ENCODE measurements at places on chromosomes 3 and 15.

DNA sequence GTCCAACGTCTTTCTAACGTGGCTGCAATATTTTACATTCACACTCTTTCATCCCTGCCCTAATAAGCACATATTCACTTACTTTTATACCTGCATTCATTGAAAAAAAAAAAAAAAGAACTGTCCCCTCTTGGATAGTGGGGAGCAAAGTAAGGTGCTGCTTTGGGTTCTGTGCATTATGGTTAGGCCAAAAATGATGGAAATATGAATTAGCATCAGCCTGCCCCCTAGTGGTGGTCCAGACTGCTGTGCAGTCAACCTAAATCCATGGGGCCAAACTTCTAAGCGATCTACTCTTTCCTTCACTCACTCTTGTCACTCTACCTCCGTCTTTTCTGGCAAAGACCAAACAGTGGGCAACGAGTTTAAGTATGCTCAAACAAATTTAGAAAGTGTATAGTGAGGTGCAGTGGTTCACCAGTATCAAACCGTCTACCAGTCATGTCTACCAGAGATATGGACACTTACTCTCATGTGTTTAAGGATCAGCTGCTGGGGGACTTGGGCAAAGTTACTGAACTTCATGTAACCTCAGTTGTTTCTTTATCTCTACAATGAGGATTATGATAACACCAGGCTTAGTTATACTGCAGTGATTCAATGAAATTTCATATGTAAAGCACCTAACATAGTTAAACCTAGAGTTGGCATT is 61.5 kb upstream of the GRM7 start:
- DNase-seq = no peak

GRCh38 chr3:65828706-65829105 is 210.0 kb downstream of the MAGI1 start:
- DNase-seq = no peak

GRCh38 chr3:193589129-193589528 is 3.9 kb upstream of the OPA1 start:
- DNase-seq = no peak

DNA sequence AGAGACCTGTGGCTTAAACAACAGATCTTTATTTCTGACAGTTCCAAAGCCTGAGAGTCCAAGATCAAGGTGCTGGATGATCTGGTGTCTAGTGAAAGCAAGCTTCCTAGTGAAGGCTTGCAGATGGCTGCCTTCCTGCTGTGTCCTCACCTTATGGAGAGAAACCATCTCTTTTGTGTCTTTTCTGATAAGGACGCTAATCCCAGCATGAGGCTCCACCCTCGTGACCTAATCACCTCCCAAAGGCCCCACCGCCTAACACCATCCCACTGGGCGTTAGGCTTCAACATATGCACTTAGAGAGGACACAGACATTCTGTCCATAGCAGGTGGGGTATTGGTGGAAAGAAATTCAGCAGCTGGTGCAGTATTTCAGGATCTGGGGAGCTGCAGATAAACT is 19.8 kb upstream of the LYSMD4 start:
- no peak for DNase-seq

- no peak for DNase-seq
Measured at GRCh38 chr3:37190667-37191066, 16.3 kb upstream of the LRRFIP2 start.

DNA sequence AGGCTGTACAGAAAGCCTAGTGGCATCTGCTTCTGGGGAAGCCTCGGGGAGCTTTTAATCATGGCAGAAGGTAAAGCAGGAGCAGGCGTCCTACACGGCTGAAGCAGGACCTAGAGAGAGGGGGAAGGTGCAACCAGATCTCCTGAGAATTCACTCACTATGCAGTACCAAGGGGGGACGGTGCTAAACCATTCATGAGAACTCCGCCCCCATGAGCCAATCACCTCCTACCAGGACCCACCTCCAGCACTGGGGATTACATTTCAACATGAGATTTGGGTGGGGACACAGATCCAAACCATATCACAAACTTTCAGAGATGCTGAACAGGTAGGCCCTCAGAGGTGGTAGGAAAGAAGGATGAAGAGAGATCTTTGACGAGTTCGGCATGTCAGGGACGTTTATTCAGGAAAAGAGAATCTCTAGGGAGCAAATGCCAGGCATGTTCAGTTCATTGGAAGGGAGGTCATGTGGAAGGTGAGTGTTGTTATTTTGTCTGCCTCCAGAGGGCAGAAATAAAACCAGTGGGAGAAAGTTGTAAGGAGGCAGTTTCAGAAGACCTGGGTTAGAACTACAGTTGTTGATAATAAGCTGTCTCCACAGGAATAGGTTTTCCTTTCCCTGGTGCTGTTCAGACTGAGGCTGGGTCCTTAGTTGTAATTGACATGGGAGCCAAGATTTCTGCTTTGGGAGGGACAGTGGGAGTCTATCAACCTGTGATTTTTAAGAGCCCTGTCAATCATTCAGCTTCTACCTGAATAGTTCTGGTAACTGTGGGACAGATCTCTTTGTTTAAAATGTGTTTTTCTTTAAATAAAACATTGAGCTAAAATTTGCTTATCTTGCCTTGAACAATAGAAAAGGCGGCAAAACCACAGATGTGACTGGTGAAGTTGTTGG is 4.3 kb upstream of the FNDC3B start:
- no peak for DNase-seq

GRCh38 chr15:68666120-68666811 is 87.5 kb downstream of the CORO2B start:
- no peak for DNase-seq

DNA sequence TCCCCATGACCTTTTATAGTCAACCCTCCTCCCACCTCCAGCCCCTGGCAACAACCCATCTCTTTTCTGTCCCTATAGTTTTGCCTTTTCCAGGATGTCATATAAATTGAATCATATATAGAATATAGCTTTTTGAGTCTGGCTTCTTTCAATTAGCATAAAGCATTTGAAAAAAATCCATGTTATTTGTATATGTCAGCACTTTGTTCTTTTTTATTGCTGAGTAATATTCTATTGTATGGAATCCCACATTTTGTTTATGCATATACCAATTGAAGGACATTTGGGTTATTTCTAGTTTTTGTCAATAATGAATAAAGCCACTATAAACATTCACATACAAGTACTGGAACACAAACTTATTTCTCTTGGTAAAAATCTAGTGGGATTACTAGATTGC is 58.0 kb upstream of the SSR3 start:
- no peak for DNase-seq

GRCh38 chr3:4581920-4582611 is 88.9 kb downstream of the ITPR1 start:
- no peak for DNase-seq

- no peak for DNase-seq
Measured at GRCh38 chr3:64207289-64208080, 17.8 kb downstream of the PRICKLE2 start.

DNA sequence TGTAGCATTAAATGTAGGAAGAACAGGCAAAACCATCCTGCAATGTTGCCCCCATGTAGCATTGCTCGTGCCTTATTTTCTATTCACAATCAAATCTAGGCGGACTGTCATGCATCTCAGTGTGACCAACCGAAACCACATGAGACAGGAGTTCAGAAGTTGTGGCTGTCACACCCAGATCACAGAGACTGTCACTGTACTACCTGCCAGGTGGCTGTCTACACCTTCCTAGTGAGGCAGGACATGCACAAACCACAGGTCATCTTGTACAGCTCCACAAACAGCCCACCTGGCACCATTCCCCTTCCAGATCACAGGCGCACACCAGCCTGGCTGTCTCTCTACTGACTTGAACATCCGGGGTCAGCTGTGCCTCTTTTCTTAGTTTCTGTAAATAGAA is 392.8 kb downstream of the OCA2 start:
- DNase-seq = no peak

- no peak for DNase-seq
Measured at GRCh38 chr3:100748220-100748619, 38.9 kb downstream of the TFG start.

- no peak for DNase-seq
Measured at GRCh38 chr15:83200589-83200988, 7.0 kb downstream of the HDGFL3 start.

GRCh38 chr15:42133886-42134502 is 22.4 kb downstream of the PLA2G4F start:
- DNase-seq = no peak

GRCh38 chr3:15287565-15288330 is 44.6 kb downstream of the SH3BP5 start:
- no peak for DNase-seq

GRCh38 chr15:63708126-63708772 is 111.1 kb downstream of the FBXL22 start:
- DNase-seq = no peak

DNA sequence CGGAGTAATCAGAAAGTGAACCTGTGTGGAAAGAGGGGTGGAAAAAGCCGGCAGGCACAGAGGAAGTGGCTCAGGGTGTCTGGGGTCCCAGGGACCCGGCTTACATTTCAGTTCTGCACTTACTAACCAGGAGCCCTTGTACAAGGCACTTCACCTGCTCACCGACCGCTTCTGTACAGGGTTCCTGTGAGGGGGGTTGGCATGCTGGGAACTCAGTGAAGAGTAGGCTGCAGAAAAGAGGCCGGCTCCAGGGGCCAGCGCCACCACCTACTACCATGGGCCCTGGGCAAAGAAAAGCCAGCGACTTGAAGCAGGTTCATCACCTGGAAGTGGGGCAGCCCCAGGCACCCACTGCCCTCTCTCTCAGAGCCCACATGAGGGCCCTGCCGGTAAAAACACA is 6.2 kb downstream of the STIMATE start:
- DNase-seq = no peak

DNA sequence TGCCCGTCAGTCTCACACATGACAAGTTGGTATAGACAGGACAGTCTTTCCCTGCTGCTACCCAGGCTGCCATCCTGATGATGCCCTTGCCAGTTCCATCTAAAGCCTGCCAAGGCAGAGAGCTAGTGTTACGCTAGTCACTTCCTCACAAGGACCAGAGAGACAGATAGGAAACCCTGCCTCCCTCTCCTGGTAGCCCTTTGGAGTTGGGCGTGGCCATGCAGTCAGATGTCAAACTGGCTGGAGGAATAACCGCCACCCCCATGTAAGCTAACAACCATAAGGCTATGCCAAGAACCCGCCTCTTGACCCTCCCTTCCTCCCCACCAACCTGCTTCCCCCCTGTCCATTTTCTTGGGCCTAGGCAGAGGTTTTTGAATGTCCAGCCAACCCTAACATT is 2.8 kb downstream of the TMEM115 start:
- no peak for DNase-seq

DNA sequence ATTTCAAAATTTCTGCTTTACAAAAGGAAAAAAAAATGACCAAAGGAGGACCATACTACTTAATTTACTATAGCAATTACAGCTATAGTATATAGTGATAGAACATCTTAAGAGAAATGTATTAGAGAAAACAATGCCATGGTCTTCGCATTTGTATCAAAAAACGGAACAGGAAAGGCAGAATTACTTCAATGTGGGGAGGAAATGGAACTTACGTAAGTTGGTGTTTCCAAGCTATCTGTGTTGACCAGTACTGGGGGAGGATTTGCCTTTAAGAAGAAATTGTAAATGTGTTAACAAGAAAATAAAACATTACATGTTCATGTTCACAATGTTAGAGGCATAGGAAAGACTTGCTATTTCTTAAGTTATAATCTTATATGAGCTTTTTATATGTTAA is 119.9 kb upstream of the MELTF start:
- no peak for DNase-seq

DNA sequence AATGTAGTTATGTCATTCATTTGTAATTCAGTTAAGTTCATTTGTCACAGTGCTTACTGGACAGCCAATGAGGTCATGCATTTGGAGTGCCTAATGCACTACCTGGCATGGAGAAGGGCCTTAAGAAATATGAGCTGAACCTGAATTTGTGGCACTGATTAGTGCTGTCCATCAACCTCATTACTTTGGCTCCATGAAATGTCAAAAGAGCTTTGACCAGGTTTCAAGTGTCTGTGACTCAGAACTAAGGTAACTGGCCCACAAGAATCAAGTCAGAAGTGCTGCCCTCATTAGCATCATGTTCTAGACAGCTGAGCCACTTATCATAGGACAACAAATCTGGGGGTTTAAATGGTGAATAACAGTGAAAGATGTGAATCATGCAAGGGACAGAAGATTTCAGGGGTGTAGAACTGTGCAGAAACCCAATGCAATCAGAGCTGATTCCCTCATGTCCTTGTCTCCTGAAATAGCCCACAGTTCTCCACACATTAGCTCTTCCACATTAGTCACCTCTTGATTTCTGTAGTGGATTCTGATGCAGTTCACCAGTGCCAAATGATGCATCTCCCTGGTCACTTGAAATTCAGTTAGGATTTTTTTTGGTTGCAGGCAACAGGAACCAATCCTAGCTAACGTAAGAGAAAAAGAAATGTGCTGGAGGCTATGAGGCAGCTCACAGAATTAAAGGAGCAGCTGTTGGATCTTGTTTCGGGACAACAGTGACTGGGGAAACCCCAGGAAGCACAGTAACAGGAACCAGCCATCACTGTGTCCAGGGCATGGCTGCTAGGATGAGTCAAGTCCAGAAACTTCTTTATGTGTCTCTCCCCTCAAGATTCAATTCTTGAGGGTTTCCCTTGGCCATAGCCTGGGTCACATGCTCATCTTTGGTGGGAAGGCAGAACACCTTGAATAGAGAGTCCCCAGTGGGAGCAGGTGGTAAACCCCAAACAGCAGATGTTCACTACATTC is 38.7 kb downstream of the CHST2 start:
- DNase-seq = no peak

GRCh38 chr3:135503760-135504686 is 461.5 kb upstream of the PPP2R3A start:
- DNase-seq = no peak

DNA sequence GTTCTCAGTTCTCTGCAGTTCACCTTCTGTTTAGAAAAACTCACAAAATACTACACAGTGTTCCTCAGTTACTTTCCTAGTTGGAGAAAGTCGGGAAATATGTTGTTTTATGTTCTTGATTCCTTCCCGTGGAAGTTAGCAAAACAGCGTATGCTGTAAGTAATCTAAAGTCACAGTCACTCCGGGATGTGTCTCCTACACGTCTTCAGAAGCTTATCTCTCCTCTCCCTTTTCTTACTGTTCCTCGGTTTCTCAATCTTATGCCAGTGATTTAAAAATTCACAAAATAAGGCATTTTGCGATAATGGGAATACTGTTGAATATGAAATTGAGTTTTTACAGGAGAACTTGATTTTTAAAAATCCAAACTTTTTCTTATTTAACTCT is 1.7 kb downstream of the HEG1 start:
- DNase-seq = no peak

- DNase-seq = no peak
Measured at GRCh38 chr15:100301910-100302431, 39.8 kb downstream of the ADAMTS17 start.

DNA sequence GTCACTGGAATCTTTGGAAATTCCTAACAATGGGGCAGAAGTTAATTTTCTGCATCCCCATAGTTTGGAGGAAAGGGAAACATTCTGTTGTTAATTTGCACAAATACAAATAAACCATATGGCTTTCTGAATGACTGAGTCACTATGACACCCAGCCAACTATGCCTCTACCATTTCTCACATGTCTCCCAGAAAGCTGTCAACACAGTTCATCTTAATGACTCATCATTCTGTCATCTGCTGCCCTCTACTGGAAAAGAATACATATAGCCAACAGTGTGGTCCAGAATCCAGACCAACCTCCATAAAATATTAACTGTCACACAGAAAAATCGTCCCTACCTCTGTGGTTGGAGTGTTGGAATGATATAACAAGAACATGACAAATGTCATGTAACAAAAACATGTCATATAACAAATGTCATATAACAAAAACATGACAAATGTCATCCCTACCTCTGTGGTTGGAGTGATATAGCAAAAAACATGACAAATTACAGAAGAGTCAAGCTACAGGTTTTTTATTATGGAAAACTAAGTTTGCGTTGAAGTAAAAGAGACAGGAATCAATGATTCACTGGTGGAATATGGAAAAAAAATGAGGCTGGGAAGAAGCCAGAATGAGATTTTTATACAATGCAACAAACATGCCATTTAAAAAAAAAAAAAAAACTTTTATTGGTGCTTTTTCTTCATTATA is 47.7 kb upstream of the GYG1 start:
- no peak for DNase-seq

Measured in stimulated activated CD8-positive, alpha-beta memory T cell treated with anti-CD3 and anti-CD28 coated beads, Interleukin-4, amount 100 ng/mL, for 1 hour (primary cell).